Choroid plexus epithelial cell (primary cell): ENCODE measurements at places on chromosomes 2 and 18.
A peak's percentile ranks its signal among the peaks of the same experiment; 100 is the strongest.

DNA sequence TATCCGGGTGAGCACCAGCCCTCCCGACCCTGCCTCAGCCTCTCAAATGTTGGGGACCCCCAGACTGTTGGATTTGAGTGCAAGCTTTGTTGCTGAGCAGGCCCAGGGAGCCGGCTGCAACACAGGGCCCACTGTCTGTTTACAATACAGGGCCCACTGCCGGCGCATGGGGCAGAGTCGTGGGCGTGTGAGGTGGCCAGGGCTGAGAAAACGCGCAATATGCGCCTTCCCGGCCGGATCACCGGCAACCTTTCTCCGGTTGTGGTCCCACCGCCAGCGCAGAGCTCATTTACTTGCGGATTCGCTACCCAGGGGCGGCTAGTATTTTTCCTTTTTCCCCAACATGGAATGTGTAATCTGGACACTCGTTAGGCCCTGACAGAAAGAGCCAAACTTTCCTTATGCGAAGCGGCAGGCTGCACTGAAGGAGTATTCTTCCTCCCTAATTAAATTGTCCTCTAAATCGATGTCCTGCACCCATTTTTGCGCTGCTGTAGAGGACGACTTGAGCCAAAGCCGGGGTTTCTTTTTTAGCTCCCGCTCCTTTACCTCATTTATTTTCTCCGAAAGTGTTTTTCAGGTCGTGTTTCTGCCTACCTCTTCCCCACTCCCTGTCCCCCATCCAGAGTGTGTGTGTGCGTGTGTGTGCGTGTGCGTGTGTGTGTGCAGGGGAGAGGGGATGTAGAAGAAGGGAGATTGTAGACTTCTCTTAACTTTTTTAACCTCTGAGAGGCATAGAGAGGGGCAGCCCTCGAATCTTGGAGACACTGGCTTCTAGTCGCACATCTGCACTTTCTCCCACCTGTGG is 2.7 kb downstream of the OTX1 start:
- no peak for DNase-seq

DNA sequence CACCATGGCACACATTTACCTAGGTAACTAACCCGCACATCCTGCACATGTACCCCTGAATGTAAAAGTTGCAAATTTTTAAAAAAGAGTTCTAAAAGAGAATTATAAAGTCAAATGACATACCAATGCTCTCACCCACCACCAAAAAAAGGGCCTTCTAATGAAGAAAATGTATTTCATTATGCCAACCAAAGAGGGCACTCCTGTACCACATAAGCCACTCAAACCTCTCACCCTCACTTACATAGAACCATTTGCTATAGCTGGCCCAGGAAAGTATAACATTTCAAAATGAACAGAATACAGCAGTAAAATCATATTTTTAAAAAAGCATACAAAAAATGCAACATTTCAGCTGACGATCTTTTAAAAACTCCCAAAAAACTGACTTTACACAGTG is 241.5 kb upstream of the PKDCC start:
- DNase-seq, result no peak

DNA sequence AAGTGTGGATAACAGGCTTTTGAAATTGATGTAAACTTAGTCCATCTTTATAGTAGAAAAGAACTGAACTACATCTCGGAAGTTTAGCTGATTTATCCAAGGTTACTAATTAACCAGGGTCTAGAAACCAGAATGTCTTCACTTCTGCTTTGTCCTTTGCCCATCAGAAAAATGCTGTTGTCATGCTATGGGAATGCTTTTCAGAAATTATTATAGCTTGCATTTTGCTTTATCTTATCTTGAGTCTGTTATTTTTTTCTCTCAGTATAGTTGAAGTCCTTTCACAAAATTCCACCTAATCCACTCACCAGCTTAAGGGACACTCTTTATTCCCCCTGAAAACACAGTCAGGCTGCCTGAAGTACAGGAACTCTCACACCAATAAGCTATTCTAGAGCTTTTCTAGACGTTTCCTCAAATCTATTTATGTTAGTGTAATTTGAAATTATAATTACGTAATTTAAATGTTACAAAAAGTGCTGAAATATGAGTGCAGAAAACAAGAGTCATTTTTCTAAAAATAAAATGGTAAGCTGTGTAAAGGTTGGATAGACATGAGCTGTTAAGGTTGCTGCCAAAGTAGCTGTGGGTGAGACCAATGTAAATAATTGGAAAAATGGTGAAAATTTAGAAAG is 456.3 kb downstream of the TGIF1 start:
- DNase-seq, result no peak

- DNase-seq, result peak; percentile 86
These were observed 337.9 kb upstream of the SLC39A10 start for GRCh38 chr2:195319112-195319460.

GRCh38 chr2:33436083-33436482 is 40.4 kb upstream of the RASGRP3 start:
- DNase-seq, result no peak

- DNase-seq, result peak; percentile 37
These were observed 10.0 kb downstream of the INPP4A start for GRCh38 chr2:98454500-98455235.

- DNase-seq, result no peak
These were observed 90.6 kb upstream of the ARL4C start for GRCh38 chr2:234587341-234588053.

DNA sequence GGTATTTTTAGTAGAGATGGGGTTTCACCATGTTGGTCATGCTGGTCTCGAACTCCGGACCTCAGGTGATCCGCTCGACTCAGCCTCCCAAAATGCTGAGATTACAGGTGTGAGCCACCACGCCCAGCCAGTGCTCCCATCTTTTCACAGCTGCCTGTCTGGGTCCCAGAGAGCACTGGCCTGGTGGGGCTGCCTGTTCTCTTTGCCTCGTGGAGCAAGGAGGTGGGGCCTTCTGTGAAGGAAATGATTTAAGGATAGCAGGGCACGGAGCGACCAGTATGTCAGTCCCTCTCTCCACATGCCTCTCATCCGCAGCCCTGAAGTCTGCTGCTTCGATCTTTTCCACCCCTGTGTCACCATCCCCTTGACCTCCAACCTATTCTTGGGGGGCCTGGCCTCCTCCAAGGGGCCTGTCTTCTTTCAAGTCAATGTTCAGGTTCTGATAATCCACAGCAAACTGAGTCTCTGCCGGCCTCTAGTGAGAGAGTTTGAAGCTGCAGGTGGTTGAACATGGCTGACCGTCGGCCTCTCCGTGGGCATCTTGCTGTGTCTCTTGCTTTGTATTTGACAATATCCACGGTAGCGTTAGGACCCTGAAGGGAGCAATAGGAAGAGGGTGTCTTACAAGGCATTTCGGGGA is 28.2 kb upstream of the GIGYF2 start:
- DNase-seq, result peak; percentile 71

DNA sequence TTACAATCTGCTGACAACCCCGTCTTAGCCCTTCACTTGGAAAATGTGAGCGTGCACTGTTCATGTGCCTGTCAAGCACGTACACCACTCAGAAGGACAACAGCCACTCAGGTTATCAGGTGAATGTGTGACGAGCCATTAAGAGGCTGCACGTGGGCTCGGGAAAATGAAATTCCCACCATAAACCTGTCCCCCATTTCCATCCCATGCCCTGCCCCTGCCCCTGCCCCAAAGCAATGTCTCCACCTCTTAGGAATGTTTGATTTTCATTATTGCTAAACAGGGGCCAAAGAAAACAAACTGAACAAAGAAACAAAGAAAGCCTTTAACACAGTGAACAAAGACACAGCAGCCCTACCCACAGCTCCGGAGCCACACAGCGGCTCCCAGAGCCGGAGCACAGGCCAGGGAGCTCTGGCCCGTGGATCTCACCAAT is 90.5 kb downstream of the TMEM18 start:
- no peak for DNase-seq

- DNase-seq, result no peak
These were observed 13.2 kb downstream of the CNNM4 start for GRCh38 chr2:96773922-96774321.

DNA sequence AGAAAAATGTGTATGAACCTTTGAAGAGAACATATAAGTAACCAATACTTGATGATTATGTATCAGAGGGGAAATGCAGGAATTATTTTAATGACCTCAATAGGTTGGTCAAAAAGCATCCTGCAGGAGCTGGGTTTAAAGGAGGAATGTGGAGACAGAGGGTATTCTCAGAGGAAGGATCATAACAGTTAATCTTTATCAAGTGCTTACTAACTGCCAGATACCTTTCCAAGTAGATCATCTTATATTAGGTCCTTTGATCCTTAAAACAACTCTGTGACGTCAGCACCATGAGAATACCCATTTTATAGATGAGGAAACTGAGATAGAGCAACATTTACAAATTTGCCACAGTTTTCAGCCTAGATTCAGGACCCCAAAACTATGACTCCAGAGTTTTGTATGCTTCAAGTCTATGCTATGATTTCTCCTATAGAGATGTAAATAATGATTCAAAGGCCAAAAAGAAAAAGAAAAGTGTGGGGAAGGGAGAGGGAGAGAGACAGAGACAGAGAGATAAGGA is 3.0 kb downstream of the RFTN2 start:
- DNase-seq, result no peak

- peak; percentile 65 for DNase-seq
These were observed 12.9 kb downstream of the PREPL start for GRCh38 chr2:44348400-44348799.

DNA sequence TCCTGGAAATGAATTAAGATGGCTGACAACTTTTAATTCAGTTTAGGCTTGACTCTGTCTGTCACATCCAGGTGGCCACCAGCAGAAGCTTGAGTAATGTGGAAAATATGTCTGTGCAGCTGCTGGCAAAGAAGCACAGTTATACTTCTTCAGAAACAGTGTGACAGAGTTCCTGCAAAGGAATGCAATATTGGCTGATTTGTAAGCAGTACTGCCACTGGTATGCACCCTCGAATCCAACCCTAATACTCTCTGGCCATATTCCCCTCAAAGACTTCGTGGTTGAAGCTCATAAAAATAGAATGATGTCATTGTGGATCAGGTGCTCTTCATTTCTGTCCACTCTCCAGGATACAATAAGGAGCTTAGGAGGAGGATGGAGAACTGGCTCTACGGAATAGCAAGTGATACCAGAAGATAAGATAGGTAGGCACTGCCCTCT is 86.2 kb downstream of the METTL8 start:
- DNase-seq, result peak; percentile 93

DNA sequence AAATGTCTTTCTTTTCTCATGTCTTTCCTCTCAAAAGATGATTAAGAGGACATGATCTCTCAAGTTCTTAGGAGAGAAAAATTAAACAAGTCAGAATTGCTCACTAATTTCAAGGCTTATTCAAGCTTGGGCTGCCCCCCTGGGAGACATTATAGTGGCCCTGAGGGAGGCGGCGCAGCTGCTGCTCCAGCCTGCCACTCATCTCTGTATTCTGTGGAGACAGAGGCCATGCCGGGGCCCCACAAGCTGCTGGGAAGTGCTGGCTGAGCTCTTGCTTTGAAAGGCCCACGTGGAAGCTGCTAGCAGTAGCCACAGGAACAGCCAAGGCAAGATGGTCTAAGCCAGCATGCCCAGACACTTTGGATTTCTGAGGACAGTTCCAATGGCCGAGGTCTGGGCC is 267.4 kb downstream of the LNPK start:
- no peak for DNase-seq

- DNase-seq, result peak; percentile 72
These were observed 100.3 kb upstream of the NEDD4L start for GRCh38 chr18:57943723-57944122.

- peak; percentile 10 for DNase-seq
These were observed 214.7 kb downstream of the SS18 start for GRCh38 chr18:25875551-25876240.

DNA sequence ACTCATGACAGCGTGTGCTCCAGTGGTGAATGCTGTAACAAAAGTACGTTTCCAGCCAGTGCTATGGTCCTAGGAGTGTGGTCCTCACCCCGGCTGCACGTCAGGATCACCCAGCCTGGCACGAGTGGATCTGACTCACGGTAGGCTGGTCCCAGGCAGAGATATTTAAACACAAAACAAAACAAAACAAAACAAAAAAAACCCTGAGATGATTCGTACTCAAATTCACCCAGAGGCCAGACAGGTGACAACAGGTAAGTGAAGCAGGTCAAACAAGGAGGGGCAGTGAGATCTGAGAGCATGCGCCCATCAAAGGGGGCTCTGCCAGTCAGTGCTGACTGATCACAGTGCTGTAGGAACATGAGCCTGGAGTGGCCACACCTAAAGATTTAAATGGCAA is 43.2 kb downstream of the C2orf76 start:
- no peak for DNase-seq

GRCh38 chr2:53913721-53914120 is 54.0 kb upstream of the GPR75 start:
- DNase-seq, result peak; percentile 87

GRCh38 chr2:41894563-41895333 is 153.1 kb upstream of the PKDCC start:
- no peak for DNase-seq

- DNase-seq, result peak; percentile 69
These were observed 171.0 kb downstream of the ZBTB7C start for GRCh38 chr18:48238206-48238605.

DNA sequence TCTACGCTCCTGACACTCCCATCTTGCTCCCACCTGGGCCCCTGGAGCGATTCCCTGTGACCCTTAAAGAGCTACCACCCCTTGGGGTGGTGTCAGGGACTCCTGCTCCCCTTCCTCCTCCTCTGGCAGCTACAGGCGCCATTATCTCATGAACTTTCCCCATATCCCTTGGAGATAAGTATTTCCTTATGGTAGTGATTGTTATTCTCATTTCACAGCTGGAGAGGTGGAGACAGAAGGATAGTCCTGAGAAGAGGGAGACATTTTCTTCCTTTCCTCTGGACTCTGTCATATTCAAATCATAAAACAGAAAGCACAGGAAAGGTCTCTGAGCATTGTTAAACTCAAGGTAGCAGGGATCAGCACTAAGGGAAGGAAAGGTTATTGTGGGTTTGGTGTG is 34.6 kb downstream of the RDH14 start:
- DNase-seq, result no peak

DNA sequence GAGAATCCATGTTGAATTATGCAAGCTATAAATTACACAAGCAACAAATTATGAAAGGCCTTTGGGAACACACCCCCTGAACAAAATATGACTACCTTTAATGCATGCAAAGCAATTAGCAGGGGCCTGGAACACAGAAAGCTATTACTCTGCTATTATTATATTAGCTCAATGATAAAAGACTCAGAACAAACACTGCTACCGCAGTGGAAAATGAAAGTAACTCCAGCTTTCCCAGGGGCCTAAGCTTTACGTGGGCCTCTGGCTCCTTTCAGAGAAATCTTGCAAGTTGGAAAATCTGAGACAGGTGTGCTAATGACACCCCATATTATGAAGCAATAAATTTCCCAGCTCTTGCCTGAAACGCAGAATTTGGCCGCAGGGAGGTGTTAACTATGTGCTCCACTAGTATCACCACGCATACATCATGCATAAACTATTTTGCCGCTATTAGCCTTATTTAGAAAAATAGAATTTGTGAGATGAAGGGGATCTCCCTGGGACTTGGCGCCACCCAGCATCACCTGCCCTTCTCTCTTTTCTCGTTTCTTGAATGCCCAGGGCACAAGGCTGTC is 321.6 kb upstream of the LYPD1 start:
- DNase-seq, result no peak
